ENCODE measurements at places on chromosomes 3 and 15.

- no peak for DNase-seq
Observed at GRCh38 chr3:194879991-194880939, 194.6 kb downstream of the FAM43A start.

GRCh38 chr3:136343446-136343845, 93.3 kb downstream of the PCCB start:
- DNase-seq = no peak

- DNase-seq = no peak
Observed at GRCh38 chr3:151230646-151231045, 27.6 kb upstream of the GPR171 start.

- no peak for DNase-seq
Observed at GRCh38 chr3:188720636-188721035, 451.1 kb upstream of the TPRG1 start.

DNA sequence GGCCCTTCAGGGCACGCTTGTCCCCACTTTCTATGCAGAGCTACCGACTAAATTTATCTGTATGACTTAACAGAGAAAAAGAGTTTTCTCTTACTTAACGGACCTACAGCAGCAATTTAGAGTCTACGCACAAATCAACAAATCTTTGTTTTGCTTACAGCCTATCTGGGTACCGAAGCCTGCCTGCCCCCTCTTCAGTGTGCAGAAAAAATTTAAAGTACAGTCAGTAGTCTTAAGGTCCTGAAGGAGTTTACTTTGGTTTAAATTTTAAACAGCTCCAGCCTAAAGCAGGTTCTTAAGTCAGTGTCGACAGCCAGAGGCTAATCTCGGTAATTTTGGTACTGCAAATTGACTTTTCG, 570 bp downstream of the SACM1L start:
- DNase-seq = no peak

DNA sequence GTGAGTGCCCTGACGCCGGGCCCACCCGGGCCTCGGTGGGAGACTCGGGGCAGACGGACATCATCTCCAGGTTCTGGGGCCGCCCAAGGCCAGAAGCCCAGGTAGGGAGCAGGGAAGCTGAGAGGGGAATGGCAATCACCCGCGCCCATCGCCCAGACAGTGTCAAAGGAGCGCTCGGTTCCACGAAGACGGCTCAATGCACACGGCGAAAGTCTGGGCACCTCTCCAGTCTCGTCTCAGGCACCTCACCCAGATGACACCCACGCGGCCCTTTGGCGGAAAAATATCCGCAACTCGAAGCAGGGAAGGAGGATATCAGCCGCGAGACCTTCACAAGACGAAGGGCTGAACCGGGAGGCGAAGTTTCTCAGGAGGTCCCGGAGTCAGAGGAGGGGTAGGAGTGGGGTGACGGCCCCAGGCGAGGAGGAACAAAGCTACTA, 916 bp downstream of the IL17RD start:
- DNase-seq = peak; percentile 16

GRCh38 chr3:45670436-45670835, 18.8 kb upstream of the SACM1L start:
- no peak for DNase-seq

- no peak for DNase-seq
Observed at GRCh38 chr3:13569641-13570390, 20.9 kb downstream of the FBLN2 start.

GRCh38 chr15:60372756-60373155, 25.0 kb downstream of the ANXA2 start:
- DNase-seq = no peak

Measured in SW480 (cell line).